Gastrocnemius medialis (tissue), 4 donors: ENCODE measurements at places on chromosomes 11 and 22.

DNA sequence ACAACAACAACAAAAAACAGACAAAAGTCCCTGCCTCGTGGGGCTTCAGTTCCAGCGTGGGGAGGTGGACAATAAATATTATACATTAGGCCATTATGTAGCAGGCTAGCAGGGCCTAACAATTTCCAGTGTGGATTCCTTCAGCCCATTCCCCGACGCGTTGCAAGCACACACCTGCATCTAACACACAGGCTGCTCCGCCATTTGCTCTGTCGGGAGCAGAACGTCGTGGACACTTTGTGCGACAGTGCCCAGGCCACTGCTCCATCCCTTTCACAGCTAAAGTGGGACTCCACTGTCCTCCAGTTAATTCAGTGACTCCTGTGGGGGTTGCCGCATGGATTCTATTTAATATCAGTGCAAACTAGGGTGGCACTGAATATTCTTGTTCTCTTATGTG is 10.9 kb upstream of the FGF3 start:
- DNase-seq = no peak

DNA sequence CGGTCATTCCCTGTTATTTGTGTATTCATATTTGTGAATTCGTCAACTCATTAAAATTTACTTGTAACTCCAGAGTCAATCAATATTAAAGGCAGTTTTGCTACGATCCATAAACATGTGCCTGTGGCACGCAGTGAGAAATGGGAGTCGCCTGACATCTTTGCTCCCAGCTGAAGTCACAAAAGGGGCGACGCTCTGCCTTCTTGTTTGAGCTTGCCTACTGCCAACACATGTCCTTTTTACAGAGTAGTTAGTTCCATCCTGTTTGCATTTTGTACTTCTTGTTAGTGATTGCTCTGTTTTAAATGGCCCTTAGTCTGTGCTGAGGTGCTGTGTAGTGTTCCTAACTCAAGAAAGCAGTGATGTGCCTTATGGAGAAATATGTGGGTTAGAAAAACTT is 305.3 kb downstream of the ETS1 start:
- DNase-seq = no peak

- no peak for DNase-seq
Observed at GRCh38 chr11:1242289-1242688, 19.4 kb downstream of the MUC5B start.

- no peak for DNase-seq
Observed at GRCh38 chr22:27684901-27685300, 116.7 kb downstream of the MN1 start.

DNA sequence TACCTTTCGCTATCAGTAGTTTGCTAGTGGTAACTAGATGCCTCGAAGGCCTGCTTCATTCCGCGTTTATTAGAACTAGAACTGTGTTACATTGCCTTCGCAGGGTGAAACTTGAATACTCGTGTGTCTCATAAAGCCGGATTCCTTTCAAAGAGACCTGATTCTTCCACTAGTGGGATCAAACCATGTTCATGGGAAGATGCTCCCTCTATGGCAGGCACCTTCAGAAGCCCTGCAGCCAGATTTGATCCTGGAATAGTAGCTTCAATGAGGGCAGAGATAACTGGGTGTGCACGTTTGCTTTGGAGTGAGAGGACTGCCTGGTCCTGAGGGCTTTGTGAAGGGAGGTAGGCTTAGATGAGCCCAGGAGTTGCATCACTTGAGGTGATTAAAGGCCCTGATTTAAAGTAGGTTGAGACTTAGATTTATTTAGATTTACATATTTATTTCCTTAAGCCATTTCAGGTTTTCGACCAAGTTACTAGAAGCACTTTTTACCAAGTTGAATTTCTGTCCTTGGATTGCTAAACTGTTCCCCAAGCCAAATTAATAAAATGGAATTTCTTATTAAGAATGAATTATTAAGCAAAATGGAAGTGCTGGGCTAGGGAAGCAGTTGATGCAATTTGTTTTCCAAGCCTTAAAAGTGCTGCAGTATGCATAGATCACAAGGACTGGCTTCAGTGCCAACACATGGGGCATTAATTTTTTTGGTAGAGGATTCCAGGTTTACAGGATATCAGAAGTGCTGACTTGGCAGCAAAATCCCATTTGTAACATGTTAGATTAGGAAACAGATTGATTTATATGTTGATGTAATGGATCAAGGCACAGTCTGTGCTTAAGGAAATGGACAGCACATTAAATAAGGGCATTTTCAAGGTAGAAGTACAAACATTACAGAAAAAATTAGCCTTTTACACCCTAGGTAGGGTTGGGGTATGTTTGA is 32.9 kb downstream of the APLP2 start:
- DNase-seq = no peak

- DNase-seq = no peak
Observed at GRCh38 chr11:134760957-134761356, 348.9 kb upstream of the B3GAT1 start.

DNA sequence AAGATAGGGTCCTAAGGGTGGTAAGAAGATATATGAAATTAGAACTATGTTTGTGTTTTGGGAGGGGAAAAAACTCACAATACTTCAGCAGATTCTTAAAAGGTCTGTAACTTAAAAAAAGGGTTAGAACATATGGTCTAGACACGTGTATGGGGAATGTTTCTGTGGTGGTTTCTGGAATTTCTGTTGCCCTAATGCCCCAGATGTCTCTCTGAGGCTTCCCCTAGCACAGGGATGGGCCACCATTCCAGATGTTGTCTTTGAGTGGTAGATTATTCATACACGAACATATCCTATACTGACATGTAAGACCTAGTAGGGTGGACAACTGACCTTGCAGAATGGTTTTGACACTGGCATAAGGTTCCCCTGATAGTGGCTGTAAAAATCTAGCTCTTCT is 26.2 kb downstream of the EHF start:
- DNase-seq = no peak

DNA sequence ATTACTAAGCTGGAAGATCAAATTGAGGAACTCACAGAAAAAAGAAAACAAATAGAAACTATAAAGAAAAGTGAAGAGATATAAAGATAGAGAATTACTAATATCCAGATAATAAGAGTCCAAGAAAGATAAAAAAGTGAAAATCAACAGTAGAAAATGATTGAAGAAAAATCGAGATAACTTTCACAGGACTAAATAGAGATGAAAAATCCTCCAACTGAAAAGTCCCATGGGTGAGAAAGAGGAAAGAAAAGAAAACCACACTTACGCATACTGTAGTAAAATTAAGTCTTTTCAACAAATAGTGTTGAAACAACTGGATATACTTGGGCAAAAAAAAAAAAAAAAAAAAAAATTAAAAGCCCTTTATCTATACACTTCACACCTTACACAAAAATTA is 60.0 kb downstream of the ENTHD1 start:
- no peak for DNase-seq
